NCI-H2107 (cell line): ENCODE measurements at places on chromosomes 4 and X.

DNA sequence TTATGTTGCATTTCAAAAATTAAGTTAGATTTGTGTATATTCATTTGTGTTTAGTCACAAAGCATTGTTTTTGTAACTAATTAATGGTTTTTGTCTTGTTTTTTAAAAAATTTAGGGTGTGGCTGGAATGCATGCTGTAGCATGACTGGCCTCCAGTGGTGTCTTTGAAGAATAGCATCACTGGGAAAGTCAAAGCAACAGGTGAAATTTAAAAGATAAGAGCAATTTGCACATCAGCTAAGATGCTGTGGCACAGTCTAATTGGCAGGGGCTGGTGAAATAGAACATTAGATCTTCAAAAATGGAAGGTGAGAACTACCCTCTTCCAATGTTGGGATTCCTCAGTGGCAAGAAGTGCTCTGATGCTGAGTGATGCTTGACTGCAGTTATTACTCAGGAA lies 45.3 kb downstream of the ANK2 start:
- DNase-seq = no peak

DNA sequence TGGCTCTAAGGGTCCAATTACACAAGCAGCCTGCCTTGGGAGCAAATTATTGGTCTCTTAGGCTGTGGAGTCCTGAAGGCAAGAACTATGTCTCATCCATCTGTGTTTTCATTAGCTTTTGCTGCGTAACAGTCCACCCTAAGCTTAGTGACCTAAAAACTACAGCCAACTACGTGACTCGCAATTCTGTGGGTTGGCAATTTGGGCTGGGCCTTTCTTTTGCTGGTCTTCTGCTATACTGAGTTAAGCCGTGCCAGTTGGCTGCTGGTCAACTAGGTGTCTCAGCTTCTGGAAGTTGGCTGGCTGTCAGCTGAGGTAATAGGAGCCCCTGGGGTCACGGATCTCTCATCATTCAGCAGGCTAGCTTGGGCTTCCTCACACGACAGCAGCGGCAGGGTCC lies 205.6 kb upstream of the S100G start:
- DNase-seq = no peak

DNA sequence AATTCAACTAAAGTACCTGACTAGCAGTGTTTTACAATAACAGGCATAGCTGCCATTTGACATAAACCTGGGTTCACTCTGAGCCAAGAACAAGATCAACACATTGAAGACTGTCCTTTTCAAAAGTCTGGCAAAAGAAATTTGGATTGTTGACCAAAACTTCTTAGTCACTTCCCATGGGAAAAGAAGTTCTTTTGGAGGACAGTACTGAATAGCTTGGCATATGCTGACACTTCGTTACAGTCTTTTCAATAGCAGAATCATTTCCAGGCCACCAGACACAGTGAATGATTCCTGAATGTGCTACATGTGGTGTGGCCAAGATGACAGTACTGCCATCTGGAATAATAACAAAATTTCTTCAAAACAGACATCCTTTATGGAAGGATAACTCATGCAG lies 560.3 kb downstream of the GRID2 start:
- DNase-seq = no peak

GRCh38 chr4:56760183-56760582 lies 61.3 kb downstream of the SPINK2 start:
- no peak for DNase-seq

DNA sequence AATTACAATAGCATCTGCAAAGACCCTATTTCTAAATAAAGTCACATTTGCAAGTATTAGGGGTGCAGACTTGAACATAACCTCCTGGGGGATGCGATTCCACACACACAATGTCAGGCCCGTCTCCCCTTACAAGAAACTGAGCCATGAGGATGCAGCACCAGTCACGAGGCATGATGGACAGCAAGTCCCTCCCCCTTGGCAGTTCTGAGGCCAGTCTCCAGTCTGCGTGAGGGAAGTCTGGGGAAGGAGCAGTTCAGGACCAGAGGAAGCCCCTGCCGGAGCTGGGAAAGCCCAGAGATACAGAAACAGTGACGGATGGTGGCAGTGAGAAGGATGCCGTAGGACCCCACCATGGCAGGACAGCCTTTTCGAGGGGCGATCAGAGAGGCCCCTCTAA lies 9.4 kb downstream of the FAM53A start:
- no peak for DNase-seq

GRCh38 chrX:119459181-119459580 lies 9.1 kb upstream of the SLC25A5 start:
- DNase-seq = no peak

DNA sequence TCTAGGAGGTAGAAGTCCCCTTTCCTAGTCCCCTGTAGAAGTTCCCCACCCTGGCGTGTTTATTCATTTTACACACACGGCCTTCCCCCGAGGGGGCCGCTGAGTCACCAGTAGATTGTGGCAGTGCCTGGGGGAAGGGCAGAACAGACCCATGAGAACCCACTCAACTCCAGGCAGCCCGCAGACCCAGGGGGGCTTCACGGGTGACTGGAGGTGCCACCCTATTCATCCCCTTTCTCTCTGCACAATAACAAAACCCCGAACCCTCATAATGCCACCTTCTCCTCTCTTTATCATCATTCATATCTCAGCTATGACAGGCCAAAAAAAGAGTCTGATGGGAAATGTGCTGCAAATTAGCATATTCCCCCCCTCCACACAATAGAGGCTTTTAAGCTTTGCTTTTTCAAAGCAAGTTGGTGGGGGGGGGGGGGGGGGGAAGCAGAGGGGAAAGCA lies 20.4 kb upstream of the GPM6B start:
- DNase-seq = no peak

GRCh38 chr4:101347267-101347556 lies at the start of gene PPP3CA:
Gene PPP3CA, minus strand, starts transcription at chr4:101347526.
- DNase-seq = no peak

GRCh38 chr4:18914182-18914581 lies 892.6 kb upstream of the LCORL start:
- no peak for DNase-seq

- DNase-seq = no peak
Measured at GRCh38 chr4:38769857-38770256, 12.9 kb downstream of the TLR10 start.

GRCh38 chrX:149506349-149506748 lies 1.2 kb upstream of the IDS start:
- DNase-seq = no peak

- peak; percentile 66 for DNase-seq
Measured at GRCh38 chr4:10619220-10619619, 65.3 kb downstream of the CLNK start.

- DNase-seq = no peak
Measured at GRCh38 chrX:2707334-2707760, 16.3 kb downstream of the CD99 start.

- DNase-seq = peak; percentile 18
Measured at GRCh38 chr4:40719008-40719623, 30.6 kb upstream of the NSUN7 start.

DNA sequence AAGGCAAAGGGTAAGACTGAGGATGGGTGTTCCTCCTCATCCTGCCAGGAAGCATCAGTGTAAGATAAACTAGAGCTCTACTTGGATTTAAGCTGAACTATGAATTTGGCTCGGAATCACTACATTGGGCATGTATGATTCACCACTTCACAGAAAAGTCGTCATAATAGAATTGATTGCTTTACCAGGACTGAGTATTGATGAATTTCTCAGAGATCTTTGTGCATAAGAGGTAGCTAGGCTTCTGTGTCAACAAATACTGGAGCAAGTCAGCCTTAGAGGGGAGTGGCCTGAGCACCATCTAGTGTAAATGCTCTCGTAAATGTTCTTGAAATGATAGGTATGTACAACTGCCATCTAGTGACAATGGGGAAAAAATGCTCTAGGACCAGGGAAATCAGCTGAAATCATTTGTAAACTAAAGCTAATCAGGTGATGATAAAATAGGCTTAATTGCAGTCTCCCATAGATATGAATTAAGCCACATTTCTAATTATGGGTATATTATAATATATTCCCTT lies 309.5 kb upstream of the FMR1 start:
- DNase-seq = no peak

DNA sequence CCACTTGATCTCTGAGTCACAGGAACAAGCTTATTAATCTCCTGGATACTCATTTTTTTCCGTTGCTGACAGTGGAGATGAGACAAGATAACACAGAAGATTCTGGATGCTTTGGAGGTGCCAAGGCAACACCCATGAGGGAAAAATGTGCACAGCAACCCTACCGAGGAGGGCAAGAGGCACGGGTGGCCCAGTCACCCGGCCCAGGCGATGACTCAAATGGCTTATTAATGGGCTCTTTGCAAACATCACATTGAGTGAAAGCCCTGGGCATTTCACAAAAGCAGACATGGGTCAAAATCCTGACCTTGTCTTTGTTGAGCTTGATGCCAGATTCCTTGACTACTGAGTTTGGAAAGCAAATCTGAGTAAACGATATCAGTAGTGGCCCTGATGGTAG lies 315.1 kb downstream of the STK32B start:
- no peak for DNase-seq

DNA sequence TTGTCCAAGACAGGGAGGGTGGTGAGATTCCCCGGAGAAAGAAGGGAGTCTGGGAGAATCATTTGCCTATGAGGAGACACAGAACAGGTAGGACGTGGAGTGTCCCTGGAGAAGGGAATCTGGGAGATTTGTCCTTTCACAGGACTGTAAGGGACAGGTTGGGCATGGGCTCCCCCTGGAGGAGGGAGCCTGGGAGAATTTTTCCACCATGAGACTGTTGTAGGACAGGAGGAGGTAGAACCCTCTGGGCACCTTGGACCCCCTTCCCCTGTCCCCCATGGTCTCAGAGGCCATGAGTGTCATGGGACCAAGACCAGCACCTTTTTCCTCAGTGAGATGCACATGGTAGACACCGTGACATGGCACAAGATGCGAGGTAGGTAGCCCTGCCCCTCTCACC lies 2.8 kb downstream of the PORCN start:
- DNase-seq = no peak

DNA sequence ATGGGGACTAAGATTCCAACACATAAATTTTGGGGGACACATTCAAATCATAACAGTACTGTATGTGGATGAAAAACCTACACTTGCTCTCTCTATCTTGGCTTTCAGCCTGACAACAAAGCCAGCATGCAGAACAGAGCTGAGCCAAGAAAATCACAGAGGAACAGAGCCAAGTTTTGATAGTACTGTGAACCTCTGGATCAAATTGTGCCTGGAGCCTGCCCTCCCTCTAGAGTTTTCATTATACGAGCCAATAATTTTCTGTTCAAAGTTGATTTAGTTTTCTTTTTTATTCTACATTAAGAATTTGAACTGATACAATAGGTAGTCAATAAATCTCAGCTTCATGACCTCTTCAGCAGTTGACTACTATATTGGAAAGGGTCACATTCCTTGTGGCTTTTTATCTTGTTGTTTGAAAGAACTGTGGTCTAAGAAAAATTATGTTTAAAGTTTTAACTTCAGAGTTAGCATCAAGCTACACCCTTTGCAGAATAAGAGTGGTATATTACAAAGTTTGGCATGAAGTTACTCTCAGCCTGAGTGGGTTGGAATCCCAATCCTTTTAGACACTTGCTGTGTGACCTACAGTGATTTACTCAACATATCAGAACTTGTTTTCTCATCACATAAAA lies 31.1 kb downstream of the GRID2 start:
- DNase-seq = no peak

GRCh38 chr4:158253350-158253980 lies 43.2 kb downstream of the TMEM144 start:
- peak; percentile 1 for DNase-seq

GRCh38 chr4:131093303-131093702 lies 1997.4 kb downstream of the C4orf33 start:
- DNase-seq = no peak
